ENCODE measurements at places on chromosomes 5 and 9. TPM values are rescaled to one million over a fixed set of nuclear protein-coding genes. Genes with fewer than 3 reads are reported as not detected.

- H3K4me1 ChIP-seq = peaks cover 21% of the 10 kb centered on the region
- H3K36me3 ChIP-seq = no peaks in the 10 kb centered on the region
- no peaks in the 10 kb centered on the region for H3K27me3 ChIP-seq
- no peak overlapping the region for H3K4me3 ChIP-seq
- no peak overlapping the region for H3K27ac ChIP-seq
These were observed 35.2 kb downstream of the ARHGAP26 start for GRCh38 chr5:142805339-142805738.

NCS1 gene
- 68.7 TPM for total RNA-seq

DNA sequence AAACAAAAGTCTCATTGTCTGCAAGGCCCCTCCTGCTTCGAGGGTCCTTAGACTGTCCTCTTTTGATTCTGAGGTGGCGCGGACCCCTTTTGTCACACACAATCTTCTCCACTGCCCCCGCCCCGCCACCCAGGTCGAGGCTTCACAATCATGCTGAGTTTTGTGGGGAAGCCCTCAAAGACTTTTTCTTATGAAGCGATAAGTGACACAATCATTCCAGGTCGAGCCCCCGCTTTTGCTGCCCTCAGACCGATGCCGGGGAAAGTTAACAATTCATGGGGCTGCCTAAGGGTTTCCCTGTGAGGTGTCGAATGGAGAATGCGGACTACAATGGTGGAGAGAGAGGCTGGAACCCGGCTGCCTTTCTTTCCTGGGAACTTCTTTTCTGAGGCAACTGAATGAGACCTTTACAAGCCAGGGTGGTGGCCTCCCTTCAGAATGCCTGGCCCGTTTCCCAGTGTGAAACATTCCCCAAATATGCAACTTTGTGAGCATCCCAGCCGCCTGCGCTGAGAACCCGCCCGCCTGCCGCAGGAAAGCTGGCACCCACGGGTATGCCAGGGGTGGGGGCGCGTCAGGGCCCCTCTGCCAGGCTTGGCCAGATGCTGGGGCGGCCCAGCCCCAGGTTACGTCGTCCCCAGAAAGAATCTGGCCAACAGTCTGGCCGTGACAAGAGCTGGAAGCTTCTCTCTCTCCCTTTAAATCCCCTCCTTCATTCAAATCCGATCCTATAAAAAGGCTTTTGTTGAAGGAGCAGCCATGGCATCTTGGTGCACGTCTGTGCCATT is 71.9 kb downstream of the MAP1B start:
- peaks cover 13% of the 10 kb centered on the region for H3K4me1 ChIP-seq
- H3K4me3 ChIP-seq = peak overlapping the region; percentile 32
- H3K27ac ChIP-seq = peak overlapping the region; percentile 31
- H3K36me3 ChIP-seq = no peaks in the 10 kb centered on the region

DNA sequence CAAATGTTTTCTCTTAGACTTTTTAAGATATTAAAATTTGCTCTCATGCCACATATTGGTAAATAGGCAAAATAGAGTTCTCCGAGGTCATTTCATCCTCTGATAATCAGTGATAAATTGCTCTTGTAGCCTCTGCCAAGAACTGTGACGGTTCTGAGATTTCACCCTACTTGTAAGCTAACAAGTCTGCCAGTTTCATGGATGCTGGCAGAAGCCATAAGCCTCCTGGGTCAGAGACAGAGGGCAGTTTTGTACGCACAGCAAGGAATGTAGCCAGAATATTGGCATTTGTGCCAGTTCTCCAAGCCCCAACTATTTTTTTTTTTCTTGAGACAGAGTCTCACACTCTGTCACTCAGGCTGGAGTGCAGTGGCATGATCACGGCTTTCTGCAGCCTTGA is 945.0 kb upstream of the WWC1 start:
- no peaks in the 10 kb centered on the region for H3K36me3 ChIP-seq
- no peaks in the 10 kb centered on the region for H3K27me3 ChIP-seq
- no peaks in the 10 kb centered on the region for H3K4me1 ChIP-seq
- DNase-seq = no peak
- no peak overlapping the region for H3K4me3 ChIP-seq

DNA sequence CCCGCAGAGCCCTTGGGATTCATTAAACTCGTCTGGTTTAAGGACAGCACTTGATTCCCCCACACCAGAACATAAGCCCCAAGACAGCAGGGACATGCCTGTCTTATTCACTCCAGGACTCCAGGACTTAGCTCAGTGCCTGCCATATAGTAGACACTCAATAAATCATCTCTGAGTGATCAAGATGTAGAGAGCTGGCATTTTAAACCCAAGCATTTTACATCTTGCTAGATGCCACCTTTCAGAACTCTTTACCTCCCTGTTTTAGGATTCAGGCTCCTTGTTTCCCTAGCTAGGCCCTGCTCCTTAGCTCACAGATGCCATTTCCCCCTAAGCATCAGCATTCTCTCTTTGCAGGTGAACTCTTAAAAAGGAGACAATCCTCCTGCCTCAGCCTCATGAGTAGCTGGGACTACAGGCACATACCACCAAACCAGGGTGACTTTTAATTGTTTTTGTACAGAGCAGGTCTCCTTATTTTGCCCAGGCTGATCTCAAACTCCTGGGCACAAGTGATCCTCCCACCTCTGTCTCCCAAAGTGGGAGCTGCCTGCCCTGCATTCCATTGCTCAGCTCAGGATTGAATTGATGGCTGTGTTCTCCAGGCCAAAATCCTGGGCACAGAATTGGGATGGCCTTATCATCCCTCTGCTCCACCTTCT is 32.0 kb upstream of the CPEB4 start:
- no peak overlapping the region for H3K27ac ChIP-seq
- H3K36me3 ChIP-seq = no peaks in the 10 kb centered on the region
- DNase-seq = no peak
- H3K4me1 ChIP-seq = no peaks in the 10 kb centered on the region
- no peaks in the 10 kb centered on the region for H3K27me3 ChIP-seq
- H3K4me3 ChIP-seq = no peak overlapping the region

- DNase-seq = no peak
- H3K27ac ChIP-seq = no peak overlapping the region
- no peaks in the 10 kb centered on the region for H3K4me1 ChIP-seq
- no peaks in the 10 kb centered on the region for H3K36me3 ChIP-seq
These were observed 816.2 kb upstream of the GRAMD2B start for GRCh38 chr5:125607018-125607417.

Measured in HCT116 (cell line).